ENCODE measurements at places on chromosomes 4 and X.
A peak's percentile ranks its signal among the peaks of the same experiment; 100 is the strongest.

DNA sequence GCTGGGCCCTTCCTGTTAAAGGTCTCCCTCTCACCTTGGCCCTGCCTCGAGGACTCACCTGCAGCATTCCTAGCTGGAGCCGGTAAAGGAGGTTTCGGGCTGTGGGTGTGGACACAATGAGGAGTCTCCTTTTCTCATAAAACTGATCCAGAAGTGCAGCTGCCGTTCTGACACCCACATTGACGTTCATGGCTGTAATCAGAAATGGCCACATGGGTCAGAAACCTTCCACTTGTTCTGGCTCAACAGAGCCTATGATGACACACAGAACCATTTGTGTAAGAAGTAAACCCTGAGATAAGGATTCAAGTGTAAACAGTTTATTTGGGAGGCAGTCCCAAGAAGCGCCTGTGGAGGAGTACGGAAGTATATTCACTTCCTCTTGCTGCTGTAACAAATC lies 63.8 kb downstream of the SRPX start:
- no peak for DNase-seq

- DNase-seq = no peak
Measured at GRCh38 chrX:103338663-103339062, 8.6 kb downstream of the TCEAL7 start.

- DNase-seq = no peak
Measured at GRCh38 chr4:101347267-101347556, at the start of gene PPP3CA. Gene PPP3CA, minus strand, starts transcription at chr4:101347526.

DNA sequence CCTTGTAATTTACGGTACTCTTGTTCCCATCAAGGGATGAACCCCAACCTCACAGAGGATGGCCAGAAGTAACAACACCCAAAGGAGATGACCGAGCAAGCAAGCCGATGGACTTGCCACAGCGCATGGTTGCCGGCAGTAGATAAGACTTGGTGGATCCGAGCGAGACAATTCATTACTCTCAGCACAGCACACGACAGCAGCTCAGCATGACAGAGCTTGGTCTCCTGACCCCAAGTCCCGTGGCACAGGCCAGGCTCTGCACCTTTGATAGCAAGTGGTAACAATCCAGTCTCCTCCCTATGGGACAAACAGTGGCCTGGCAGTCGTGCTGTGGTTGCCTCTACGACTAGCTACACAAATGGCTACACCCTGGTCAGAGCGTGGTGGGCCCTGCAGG lies 26.3 kb downstream of the RWDD4 start:
- no peak for DNase-seq

- DNase-seq = peak; percentile 40
Measured at GRCh38 chr4:172096786-172097185, 283.6 kb downstream of the GALNTL6 start.

GRCh38 chrX:87664381-87664780 lies 146.8 kb downstream of the KLHL4 start:
- DNase-seq = no peak

DNA sequence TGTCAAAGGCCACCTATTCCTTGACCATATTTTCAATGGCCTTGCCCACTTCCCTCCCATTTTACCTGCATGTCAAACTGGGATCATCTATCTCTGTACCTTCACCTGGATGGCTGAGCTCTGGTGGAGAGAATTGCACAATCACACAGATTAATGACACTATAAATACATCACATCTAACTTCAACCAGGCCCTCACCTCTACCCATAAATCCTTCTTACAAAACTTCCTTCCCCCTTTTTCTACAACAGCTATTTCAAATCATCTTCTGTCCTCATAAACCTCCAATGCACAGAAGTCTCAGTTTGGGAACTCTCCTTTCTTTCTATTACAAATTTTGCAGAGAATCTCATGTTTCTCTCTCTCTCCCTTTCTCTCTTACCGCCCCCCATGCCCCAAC lies 9.2 kb downstream of the PALLD start:
- no peak for DNase-seq

GRCh38 chr4:2689114-2689513 lies 67.0 kb downstream of the TNIP2 start:
- DNase-seq = no peak

Measured in AG04449 (cell line).